ENCODE measurements at places on chromosomes 1 and 21. TPM values are rescaled to one million over a fixed set of nuclear protein-coding genes. Genes with fewer than 3 reads are reported as not detected.

DNA sequence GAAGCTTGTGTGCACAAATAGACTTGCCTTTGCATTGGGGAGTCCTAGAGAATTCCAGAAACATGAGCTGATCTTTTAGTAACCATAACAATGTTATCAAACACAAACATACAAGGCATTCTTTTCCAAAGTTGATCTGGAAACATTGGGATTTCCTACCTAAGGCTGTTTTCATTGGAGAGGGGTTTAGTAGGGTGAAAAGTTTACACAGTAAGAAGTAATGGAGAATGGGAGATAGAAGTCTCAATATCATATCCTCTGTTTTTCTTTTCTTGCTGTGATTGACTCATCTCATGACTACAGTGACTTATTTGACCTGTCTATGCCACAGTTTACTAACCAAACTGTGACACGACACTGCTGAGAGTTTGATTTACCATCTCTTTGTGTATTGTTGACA is 65.6 kb upstream of the PLA2G4A start:
- no peaks in the 10 kb centered on the region for H3K36me3 ChIP-seq
- H3K27me3 ChIP-seq, result no peaks in the 10 kb centered on the region
- H3K27ac ChIP-seq, result no peak overlapping the region
- no peak overlapping the region for H3K4me3 ChIP-seq
- no peak for DNase-seq

- H3K4me3 ChIP-seq, result no peak overlapping the region
- H3K36me3 ChIP-seq, result no peaks in the 10 kb centered on the region
- H3K4me1 ChIP-seq, result peaks cover 22% of the 10 kb centered on the region
- peak; percentile 64 for DNase-seq
Measured at GRCh38 chr1:89953131-89953626, 41.7 kb upstream of the ZNF326 start.

- no peaks in the 10 kb centered on the region for H3K36me3 ChIP-seq
- no peak for DNase-seq
- H3K4me3 ChIP-seq, result no peak overlapping the region
- H3K27ac ChIP-seq, result no peak overlapping the region
- H3K4me1 ChIP-seq, result no peaks in the 10 kb centered on the region
Measured at GRCh38 chr1:159510229-159510541, 25.6 kb downstream of the OR10J5 start.

DNA sequence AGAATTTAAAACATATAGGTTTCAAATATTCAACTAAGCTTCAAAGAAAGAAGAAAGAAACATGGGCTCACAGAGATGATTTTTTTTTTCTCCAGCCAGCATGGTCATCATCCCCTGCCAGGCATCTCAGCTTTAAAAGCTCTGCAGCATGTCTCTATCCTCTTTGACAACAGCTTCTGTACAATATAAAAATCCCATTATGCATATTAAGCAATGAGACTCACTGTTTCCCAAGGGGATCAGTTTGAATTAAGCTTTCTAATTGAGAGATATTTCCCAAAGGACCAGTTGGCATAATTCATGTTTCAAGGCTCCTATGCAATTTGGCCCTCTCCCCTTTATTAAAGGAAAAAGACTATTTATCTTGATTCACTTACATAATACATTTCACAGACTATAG is 220.3 kb downstream of the GRIK1 start:
- no peaks in the 10 kb centered on the region for H3K27me3 ChIP-seq
- DNase-seq, result no peak
- H3K36me3 ChIP-seq, result no peaks in the 10 kb centered on the region
- no peak overlapping the region for H3K27ac ChIP-seq

CRTC2 gene
- total RNA-seq, result 13.4 TPM

IL10RB gene
- 7.0 TPM for total RNA-seq

SH2D2A gene
- 0.30 TPM for total RNA-seq

FCRL1 gene
- not detected for total RNA-seq
